ENCODE measurements at places on chromosomes 7 and 10. TPM values are rescaled to one million over a fixed set of nuclear protein-coding genes. Genes with fewer than 3 reads are reported as not detected.

TAS2R41 gene
- total RNA-seq, result not detected

HMX2 gene
- not detected for total RNA-seq

CPA2 gene
- total RNA-seq, result not detected

MYO3A gene
- 0.73 TPM for total RNA-seq

TACC2 gene
- total RNA-seq, result not detected

ZP3 gene
- total RNA-seq, result 0.64 TPM

VSIR gene
- 68.4 TPM for total RNA-seq

HUS1 gene
- 27.0 TPM for total RNA-seq

CRTAC1 gene
- not detected for total RNA-seq

FAM25G gene
- total RNA-seq, result not detected

FUOM gene
- 13.1 TPM for total RNA-seq

ABCB4 gene
- total RNA-seq, result 0.07 TPM

VWC2 gene
- total RNA-seq, result not detected

ABCB1 gene
- total RNA-seq, result 15.7 TPM

ANKRD7 gene
- total RNA-seq, result 0.59 TPM

PRKAR2B gene
- total RNA-seq, result 1.1 TPM

GIMAP4 gene
- 145 TPM for total RNA-seq

ZNF485 gene
- total RNA-seq, result 1.6 TPM

Data from activated CD8-positive, alpha-beta memory T cell treated with anti-CD3 and anti-CD28 coated beads, Interleukin-2, amount 10 ng/mL, durations not matched to agents 7 days and 5 days (primary cell).